LNCaP clone FGC (cell line): ENCODE measurements at places on chromosomes 11 and 22.

DNA sequence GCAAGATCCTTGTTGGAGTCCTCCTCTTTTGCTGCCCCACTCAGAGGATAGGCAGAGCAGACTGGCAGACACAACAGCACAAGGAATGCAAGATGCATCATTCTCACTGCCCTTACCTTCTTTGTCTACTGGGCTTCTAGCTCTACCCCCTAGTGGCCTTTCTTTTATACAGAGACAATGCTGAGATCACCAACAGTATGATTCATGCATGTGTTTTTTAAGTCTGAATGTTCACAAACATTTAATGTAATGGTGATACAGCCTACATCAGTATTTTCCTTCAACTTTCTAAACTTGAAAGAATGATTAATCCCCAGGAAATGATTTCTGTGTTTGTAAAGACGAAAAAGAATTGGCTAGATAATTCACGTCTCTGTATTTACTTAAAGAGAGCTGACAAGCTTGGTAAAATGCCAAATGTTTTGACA, at the start of gene MMP10:
Gene MMP10 (minus strand): TSS at position 138 of the 428 bp plus-strand sequence. CDS start 37 bp downstream, at position 101.
- peak; percentile 44 for DNase-seq

DNA sequence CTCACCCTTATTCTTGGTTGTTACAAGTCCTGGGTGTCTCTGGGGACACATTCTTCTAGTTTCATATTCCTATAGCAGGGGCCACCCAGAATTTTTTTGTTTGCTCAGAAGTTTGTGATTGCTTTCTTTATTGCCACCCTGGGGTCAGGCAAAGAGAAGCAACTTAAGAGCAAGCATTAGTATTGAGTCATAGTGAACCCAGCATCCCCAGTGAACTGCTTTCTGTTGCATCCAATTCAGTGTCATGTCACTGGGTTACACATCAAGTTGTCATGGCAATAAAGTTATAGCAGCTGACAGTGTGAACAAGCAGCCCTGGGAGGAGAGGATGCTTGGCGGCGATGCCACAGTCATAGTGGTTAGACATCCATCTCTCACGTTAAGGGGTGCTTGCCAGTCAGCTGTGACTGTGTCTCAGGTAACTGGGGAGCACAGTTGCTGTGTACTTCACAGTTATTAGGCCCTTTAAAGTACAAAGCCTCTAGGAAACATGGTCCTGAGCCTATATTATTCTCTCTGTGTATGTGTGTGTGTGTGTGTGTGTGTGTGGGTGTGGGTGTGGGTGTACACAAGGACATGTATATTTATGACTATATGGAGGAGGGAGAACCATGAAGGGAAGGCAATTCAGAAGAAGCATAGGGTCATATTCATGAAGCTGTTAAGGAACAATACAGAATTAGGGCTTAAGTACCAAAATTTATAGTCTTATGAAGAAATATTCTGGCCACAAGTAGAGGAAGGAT, 52.5 kb downstream of the TRIM44 start:
- no peak for DNase-seq

GRCh38 chr11:87444993-87445392, 407.3 kb downstream of the TMEM135 start:
- no peak for DNase-seq

DNA sequence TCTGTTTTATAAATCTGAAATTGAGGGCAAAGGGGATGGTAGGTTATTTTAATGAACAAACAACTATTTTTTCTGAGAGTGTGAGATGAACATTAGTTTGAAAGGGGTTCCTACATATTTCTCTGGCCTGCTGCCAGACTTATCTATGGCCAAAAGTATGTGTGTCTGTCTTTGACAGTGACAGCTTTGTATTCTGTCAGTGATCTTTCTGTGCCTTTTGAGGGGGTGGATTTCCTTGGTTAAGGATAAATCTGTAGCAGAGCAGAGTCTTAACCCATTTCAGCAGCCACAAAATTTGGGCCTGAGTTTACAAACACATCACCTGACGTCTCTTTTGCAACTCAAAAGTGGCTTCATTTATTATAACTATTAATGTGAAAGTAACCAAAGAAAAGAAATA, 30.9 kb downstream of the ZFTA start:
- no peak for DNase-seq

- DNase-seq: no peak
Measured at GRCh38 chr11:111205632-111206385, 39.7 kb upstream of the POU2AF2 start.

DNA sequence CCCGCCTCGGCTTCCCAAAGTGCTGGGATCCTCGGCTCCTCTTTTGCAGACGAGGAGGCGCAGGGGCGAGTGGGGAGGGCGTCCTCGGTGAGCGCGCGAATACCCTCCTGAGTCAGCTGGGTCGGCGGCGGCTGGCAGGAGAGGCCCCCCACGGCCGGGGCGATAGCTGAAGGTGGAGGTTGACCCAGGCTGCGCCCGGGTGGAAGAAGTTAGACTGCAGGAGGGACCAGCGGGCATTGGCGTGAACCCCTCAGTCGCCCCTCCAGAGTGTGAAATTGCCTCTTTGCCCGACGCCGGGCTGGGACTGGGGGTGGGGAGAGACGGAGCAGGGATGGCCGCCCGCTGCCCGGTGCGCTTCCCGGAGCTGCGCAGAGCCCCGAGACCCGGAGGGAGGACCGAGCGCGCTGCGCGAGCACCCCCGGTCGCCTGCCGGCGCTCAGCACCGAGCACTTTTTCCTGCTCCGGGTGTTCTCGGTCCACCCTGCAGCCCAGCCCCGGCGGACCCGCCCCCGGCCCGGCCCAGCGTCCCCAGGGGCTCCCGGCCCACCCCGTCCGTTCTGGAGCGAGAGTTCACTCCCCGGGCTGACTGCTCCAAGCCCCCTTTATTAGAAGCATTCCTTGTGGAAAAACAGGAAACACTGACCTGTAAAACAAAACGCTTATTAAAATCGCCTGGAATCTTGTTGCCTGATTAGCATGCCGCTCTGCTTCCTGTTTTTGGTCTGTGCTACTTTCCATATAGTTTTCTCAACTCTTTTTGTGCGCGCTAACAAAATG, 13.7 kb upstream of the CPT1A start:
- no peak for DNase-seq

- DNase-seq: no peak
Measured at GRCh38 chr22:49262167-49262566, 565.5 kb downstream of the BRD1 start.

DNA sequence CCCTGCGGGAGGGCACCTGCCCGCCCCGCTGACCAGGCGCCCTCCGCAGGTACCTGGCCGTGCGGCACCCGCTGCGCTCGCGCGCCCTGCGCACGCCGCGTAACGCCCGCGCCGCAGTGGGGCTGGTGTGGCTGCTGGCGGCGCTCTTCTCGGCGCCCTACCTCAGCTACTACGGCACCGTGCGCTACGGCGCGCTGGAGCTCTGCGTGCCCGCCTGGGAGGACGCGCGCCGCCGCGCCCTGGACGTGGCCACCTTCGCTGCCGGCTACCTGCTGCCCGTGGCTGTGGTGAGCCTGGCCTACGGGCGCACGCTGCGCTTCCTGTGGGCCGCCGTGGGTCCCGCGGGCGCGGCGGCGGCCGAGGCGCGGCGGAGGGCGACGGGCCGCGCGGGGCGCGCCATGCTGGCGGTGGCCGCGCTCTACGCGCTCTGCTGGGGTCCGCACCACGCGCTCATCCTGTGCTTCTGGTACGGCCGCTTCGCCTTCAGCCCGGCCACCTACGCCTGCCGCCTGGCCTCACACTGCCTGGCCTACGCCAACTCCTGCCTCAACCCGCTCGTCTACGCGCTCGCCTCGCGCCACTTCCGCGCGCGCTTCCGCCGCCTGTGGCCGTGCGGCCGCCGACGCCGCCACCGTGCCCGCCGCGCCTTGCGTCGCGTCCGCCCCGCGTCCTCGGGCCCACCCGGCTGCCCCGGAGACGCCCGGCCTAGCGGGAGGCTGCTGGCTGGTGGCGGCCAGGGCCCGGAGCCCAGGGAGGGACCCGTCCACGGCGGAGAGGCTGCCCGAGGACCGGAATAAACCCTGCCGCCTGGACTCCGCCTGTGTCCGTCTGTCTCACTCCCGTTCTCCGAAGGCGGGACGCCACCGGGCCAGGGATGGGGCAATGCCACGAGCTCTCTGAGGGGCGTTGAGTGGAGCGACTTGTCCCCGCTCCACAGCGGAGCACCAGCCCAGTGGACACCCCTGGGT, 1.8 kb downstream of the GALR3 start:
- no peak for DNase-seq

- no peak for DNase-seq
Measured at GRCh38 chr11:30893318-30893717, 307.2 kb upstream of the MPPED2 start.

- no peak for DNase-seq
Measured at GRCh38 chr11:82557274-82557673, 176.4 kb downstream of the FAM181B start.

GRCh38 chr11:77201991-77202841, 74.2 kb downstream of the MYO7A start:
- DNase-seq: no peak

- no peak for DNase-seq
Measured at GRCh38 chr22:22377335-22377734, 131.2 kb downstream of the ZNF280B start.

DNA sequence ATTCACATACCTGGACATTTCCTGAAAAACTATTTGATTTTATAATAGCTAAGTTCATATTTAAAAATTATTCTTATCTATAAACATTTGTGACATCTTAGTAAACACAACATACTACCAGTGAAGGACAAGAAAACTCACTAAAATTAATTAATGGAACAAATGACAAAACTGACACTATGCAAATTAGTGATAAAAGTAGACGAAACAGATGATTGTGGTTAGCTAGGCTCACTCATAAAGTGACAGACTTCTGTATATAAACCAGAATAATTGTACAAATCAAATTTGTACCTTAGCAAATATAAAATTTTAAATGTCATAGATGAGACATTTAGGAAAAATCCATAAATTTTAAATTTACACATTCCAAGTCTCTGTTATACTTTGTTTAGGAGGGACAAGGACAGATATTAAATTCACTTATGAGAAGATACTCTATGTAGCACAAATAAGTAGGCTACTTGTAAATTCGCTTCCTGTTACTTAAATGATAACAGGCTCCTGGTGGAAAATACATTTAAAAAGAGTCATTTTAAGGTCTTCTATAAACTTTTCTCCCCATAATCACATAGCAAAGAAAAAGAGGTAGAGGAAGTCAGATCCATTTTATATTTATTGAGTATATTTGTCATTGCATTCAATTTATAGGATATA, 81.2 kb downstream of the KIF18A start:
- DNase-seq: no peak

- DNase-seq: no peak
Measured at GRCh38 chr11:120707663-120708062, 196.1 kb downstream of the GRIK4 start.
